ENCODE measurements at places on chromosomes 5 and 9. TPM values are rescaled to one million over a fixed set of nuclear protein-coding genes. Genes with fewer than 3 reads are reported as not detected.

- DNase-seq: no peak
Measured at GRCh38 chr9:103904242-103904641, 189.9 kb upstream of the SMC2 start.

DNA sequence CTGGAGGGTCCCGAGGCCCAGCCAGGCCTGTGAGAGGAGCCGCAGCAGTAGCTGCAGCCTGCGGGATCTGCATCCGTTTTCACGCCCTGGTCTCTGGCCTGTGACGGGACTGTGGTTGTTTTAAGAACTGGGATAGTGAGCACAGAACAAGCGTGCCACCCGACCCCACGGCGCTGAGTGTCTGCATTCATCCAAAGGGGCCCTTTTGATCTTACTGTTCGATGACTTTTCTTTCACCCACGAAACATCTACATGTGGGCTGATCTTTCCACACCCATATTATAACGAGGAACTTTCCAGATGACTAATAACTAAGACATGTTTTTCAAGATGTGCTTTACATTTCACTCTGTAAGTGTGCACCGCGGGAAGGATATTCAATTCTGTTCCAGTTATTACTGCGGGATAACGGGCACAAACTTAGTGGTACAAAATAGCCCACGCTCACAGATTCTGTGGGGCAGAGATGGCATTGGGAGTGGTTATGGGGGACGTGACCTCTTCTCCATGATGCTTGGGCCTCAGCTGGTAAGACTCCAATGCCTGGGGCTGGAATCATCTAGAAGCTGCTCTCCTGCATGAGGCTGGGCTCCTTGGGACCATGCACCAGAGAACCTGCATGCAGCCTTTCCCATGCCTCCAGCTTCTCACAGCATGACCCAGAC is 165.0 kb downstream of the SYK start:
- peak; percentile 30 for DNase-seq

- DNase-seq: no peak
Measured at GRCh38 chr5:26432386-26432785, 606.0 kb downstream of the CDH9 start.

DNA sequence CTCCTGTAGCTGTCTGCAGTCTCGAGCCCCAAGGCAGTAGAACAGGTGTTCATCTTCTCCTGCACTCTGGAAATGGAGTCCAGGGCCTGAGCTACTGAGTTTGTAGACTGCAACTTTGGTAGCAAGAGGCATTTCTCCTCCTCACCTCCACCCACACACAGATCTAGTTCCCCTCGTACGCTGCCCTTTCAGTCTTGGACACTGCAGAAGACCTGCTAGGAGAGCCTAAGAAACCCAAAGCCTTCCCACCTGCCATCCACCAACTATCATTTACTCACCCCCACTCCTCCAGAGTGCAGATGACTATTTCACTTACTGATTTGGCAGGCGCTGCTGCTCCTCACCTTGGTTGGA is 59.0 kb downstream of the KCNIP1 start:
- no peak for DNase-seq

GRCh38 chr5:141596867-141597266 is 21.9 kb downstream of the DIAPH1 start:
- DNase-seq: no peak

DNA sequence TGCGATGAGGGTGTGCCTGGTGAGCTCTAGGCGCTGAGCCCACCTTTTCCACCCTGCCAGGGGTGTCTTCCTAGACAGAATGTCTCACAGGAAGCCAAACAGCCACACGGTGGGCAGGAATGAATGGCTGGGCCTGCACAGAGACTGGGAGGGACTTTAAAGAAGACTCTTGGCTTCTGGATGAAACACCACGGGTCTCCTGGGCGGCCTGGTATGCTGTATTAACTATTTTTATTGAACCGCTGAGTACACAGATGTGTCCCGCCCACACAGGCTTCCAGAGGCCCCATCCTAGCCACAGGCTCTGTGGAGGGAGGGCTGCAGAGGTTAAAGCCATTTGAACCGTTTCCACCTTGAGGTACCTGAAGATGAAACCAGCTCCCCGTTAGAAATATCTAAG is 115.2 kb upstream of the CXCL14 start:
- DNase-seq: no peak

DNA sequence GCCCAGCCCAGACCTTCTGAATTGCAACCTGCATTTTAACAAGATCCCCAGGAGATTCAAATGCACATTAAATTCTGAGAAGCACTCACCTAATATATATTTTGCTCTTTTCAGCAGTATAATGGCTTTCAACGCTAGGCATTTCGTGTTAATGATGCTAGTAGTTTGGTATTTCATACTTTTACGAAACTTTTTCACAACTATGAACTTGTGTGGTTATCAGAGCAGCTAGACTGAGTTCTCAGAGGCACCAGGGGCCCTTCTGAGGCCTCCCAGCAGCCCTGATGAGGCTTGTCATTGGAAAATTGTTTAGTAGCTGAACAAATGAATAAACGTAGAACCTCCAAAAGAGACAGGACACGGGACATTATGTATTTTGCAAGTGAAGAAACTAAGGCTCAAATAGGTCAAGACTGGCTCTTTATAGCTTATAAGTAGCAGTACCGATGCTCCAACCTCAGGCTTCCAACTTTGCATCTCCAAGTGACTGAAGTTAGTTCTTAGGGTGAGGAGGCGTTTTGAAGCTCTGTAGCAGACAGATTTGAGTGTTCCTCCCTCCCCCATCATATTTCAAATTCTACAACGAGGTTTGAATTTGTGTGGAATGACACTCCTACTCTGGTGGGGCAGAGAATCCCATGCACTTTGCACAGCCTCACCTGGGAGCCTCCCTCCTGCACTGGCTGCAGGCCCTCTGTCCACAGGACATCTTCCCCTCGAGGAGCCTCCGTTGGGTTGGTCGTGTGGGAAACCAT is 121.1 kb upstream of the SLC25A48 start:
- no peak for DNase-seq

GRCh38 chr9:91896097-91896496 is 53.9 kb downstream of the ROR2 start:
- no peak for DNase-seq

GRCh38 chr9:81798606-81799005 is 109.3 kb upstream of the TLE1 start:
- DNase-seq: no peak

DNA sequence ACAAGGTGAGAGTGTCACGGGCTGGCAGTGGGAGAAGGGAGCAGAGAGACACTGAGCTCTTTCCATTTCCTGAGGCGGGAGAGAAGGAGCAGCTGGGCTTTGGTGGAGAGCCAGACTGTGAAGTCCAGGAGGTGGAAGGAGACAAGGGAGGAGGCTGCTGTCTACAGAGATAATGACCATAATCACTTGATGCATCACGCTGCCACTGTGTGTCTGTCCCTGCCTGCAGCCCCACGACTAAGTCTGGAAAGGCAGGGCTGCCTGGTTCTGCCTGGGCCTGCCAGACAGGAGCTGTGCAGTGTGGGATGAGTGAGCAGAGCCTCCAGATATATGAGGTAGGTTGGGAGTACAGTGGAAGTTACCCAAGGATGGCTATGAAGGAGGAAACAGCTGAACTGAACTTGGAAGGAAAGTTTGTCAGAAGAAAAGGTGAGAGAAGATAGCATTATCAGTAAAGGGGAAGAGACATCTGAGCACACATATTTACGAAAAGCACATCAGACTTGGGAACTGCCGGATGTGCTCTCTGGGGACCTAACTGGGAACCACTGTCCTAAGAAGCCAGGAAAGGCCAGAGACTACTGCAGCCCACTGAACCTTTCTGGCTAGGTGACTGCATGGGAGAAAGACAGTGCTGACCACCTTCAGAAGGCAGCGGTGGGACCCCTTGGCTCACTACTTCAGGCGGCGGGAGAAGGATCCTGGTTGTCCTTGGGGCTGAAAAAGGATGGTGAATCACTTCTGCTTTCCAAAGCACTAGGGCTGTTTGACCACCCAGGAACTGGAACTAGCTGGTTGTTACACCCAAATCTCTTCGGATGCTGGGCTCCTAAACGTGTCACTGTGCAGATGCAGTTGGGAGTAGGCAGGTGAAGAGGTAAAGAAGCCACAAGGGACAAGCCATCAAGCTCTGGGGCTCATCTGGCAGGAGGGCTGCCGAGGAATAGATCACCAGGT is 12.8 kb upstream of the DDX41 start:
- DNase-seq: peak; percentile 0

- DNase-seq: no peak
Measured at GRCh38 chr5:129001841-129002526, 36.7 kb downstream of the SLC27A6 start.

GRCh38 chr5:74848553-74849025 is 17.6 kb downstream of the FAM169A start:
- no peak for DNase-seq

DNA sequence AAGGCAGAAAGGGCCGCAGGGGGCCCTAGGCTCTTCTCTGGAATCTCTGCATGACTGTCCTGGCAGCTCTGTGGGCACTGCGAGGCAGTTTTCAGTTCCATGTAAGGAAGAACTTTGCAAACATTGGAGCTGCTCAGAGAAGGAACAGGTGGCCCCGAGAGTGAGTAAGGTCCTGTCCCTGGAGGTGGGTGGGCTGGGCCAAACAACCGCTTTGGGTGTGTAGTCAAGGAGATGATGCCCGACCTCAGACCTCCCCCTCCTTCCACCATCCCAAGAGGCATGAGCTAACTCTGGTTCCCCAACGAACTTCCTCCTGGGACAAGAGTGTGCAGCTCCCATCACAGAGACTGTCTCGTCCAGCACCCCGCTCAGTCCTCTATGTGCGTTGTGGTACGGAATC is 20.5 kb downstream of the CSF1R start:
- DNase-seq: peak; percentile 87

DNA sequence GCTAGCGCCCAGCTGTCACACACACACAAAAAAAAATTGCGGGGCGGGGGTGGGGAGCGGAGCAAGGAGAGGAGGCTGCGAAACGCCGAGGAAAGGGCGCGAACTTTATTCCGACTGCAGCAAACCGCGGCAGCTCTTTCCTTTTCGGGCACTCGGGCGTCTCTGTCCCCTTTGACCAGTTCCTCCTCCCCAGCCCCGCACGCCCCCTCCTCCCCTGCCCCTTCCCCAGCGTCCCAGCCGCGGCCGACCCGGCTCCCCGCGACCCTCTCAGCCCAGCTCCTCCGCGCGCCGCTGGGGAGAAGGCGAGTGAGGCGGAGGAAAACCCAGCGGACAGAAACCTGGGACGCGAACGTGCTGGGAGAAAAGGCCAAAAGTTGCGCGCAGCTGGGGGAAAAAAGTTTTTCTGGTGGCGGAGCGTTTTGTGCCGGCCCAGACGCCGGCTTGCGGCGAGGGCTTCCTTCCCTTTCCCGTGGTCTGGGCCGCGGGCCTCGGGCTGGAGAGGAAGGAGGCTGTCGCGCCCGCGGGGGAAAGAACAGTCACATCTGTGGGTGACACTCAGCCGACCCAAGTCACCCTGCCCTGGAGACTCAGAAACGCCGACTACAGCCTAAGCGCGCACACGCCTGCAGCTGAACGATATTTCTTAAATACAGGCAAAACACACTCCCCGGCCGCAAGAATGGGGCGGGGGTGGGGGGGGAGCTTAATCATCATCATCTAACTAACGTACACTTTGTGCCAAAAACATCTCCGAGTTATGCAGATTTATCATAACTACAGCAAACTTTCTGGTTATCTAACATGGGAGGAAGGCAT is 1.1 kb upstream of the BNC2 start:
- peak; percentile 51 for DNase-seq

- no peak for DNase-seq
Measured at GRCh38 chr9:130693101-130693425, 517 bp upstream of the EXOSC2 start.

DNA sequence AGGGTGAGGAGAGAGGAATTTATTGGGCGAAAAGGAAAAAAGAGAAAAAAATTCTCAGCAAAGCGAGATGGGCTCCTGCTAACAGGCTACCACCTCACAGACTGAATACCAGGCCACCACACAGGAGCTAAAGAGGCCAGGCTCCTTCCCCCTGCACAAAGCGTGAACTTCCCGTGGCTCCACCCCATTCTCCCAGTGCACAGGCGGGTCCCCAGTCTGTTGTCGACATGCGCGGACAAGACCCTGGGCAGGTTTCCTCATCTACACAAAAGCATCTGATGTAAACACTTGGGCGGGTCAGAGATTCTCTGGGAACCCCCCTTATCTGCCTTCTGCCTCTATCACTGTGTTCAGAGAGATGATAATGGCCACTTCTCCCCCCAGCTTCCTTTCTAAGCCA is 34.2 kb downstream of the IL31RA start:
- no peak for DNase-seq

DNA sequence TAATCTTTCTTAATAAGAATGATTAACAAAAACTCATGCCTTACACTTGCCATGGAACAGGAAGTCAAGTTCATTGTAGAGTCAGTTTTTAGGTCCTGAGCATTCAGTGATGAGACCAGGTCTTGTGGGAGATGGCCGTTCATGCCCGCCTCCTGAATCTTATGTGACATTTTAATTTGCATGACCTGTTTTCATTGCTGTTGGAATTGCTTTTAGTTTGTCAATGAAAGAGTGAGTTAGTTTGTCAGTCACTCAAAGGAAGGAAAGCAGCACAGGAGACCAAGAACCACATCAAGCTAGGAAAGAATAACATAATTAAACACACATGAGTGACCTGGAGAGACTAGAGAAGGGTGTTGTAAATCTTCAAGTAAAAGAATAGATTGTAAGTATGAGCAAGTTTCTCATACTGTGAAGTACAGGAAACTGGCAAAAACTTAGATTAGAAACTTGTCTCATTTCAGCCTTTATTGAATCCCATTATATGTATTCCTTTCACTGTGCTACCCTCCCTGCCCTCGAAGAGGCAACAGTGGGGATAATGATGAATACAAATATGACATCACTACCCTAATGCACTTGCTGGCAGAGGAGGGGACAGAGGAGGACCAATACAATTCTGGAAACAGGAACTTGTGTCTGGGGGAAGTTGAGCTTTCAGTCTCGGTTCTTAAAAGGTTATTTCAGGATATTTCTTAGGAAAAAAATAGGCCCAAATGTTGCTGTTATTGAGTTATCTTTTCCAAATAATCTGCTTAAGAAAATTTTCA is 64.3 kb upstream of the C6 start:
- DNase-seq: no peak

DNA sequence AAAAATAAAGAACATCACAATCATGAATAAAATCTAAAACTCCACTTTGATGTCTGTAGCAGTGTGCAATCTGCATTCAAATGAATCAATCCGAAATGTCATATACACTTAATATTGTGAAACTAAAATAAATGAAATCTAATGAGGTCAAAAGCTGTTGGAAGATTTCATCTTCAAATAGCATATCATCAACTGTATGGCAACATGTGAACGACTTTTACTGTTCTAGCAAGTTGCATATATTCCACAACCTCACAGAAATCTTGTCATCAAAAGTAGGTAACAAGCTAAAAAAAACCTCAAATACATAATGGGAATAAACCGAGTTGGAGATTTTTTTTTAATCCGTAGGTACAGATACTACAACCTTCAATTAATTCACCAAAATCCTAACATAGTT is 1.2 kb downstream of the PTBP3 start:
- no peak for DNase-seq

Gene HACD4
- not detected for total RNA-seq

Gene HMCN2
- not detected for total RNA-seq

Gene ARAP3
- 3.0 TPM for total RNA-seq

Gene SPAG8
- total RNA-seq: 0.65 TPM

Gene PCDHA4
- 1.0 TPM for total RNA-seq

Gene ADAMTS19
- total RNA-seq: not detected

Gene KCNT1
- not detected for total RNA-seq

Gene ZNF879
- 0.92 TPM for total RNA-seq

Gene PCDHGB3
- total RNA-seq: 0.68 TPM

Gene ELAVL2
- not detected for total RNA-seq

Gene DNM1
- 12.3 TPM for total RNA-seq

Gene KIF4B
- total RNA-seq: 0.17 TPM

Data from Daoy (cell line).